ENCODE measurements at places on chromosomes 1 and 21. TPM values are rescaled to one million over a fixed set of nuclear protein-coding genes. Genes with fewer than 3 reads are reported as not detected.

DNA sequence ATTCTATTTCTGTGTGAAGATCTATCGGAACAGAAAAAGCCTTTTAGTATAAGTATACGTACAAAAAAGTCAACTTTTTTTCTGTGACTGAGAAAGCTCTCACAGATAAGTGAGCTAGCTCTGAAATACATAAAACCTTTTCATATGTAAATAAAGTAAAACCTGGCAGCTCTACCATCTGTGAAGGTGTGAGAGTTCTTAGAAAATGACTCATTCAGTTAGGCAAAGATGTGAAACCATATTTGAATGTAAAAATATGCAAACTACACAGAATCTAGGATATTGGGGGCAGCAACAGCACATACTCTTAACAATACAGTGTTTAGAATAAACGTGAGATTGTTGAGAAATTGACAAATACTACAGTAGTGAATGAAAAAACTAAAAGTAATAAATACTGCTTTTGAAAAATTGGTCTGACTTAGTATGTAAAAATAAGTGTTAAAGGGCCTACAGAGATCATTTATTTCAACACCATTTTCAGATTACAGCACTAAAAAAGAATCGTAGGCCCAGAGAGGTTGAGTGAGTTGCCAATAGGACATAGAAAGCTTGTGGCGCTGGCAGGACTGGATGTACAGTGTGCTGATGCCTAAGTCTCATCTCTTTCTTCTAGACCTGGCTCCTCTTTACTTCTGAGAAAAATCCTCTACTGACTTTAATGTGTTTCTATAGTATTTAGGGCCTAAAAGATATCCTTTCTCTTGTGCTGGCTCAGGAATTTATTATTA is 19.8 kb downstream of the ATP6V1G3 start:
- no peak for DNase-seq

DNA sequence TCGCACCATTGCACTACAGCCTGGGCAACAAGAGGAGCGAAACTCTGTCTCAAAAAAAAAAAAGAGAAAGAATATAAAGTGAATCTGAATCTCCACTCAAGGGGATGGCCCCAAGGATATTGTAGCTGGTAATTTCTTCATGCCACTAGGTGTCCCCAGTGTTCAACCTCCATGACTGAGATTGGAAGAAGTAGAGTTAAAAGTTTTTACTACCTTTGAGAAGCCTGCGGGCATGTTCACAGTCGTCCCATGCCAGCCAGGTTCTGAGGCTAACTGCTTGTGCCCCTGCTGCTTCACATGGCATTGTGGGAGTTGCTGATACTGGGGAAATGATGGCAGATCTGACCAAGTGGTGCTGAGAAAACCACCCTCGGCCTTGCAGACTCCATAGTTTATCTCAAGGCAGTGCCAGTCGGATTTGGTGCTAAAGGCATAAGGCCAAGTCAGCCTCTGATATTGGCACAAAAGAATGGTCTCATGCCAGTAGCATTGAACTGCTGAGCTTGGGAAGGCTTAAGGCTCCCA is 10.8 kb upstream of the SHISA4 start:
- peak; percentile 47 for DNase-seq

- DNase-seq = no peak
Measured at GRCh38 chr1:35530946-35531345, 26.3 kb downstream of the KIAA0319L start.

The DNASE2B gene
- total RNA-seq = not detected

DNA sequence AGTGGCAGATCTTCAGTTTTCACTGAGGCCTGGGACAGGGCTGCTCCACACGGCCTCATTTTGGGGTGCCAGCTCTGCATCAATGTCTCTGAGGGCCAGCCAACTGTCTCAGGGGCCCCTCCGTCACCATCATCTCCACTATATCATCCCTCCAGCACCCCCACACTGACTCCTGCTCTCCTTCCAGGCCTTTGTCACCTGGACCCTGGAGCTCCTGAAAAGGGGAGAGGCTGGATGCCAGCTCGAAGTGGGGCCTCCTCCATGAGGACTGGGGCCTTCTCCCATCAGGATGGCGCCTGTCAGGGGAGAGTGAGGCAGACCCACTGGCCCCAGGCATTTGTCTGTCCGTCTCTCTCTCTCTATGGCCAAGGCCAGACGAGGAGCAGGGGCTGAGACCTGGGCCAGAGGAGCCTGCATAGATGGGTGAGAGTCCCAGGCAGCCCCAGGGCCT is 44.7 kb upstream of the LRP8 start:
- no peak for DNase-seq

DNA sequence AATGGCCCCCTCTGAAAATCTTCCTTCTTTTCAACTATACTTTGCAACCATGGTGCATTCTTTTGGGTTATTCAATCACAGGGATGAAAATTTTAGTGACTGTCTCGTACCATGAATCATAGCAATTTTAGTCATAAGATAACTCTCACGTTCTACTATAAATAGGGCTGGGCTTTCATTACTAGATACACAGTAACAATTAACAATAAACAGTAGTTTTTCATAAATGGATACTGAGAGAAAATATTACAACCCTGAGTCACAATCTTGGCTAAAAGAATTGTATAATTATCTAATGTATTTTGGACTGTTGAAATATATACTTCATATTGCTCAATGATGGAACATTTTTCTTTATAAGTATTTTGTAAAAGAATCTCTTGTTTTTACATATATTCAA is 96.1 kb downstream of the TEX35 start:
- DNase-seq = no peak

DNA sequence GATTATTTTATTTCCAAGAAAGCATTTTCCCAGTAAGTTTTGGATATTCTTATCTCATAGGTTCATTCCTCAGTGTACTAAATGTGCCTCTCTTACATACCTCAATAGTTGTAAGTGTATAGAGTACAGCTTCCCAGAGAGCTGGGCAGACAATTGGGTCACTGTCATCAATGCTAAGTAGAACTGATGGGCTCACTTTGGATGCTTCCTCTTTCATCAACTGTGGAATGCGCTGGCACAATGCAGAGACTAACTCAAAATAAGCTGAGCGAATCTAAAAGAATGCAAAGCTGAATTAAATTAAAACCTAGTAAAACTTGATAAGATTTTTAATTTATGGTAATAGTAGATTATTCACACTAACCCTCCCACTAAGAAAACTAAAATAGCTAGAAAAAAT is 21.5 kb downstream of the LTN1 start:
- no peak for DNase-seq

DNA sequence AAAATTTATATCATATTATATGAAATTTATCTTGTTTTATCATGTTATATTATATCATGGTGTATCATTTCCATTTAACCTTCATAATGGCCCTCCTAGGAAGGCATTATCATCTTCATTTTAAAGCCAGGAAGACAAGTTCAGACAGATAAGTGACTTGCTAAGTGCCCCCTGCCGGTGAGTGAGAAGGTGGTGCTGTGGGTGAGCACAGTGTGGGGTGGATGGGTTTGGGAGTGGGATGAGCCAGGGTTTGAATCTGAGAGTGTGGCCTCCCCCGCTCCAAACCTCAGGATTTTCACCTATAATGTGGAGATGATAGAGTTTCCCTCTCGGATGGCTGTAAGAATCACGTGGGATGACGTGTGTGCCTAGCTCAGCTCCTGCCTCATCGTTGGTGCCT is 108.7 kb upstream of the IGSF21 start:
- DNase-seq = no peak

DNA sequence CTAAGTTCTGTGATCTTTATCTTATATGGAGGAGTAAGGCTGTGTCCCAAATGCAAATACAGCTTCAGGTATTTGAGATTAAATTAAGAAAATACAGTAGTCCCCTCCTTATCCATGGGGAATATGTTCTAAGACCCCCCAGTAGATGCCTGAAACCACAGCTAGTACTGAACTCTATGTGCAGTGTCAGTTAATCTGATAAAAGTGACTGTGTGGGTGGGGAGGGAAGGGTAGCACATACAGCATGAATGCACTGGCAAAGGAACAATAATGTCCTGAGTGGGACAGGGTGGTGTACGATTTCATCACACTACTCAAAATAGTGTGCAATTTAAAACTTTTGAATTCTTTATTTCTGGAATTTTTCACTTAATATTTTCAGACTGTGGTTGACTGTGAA is 83.1 kb downstream of the HS2ST1 start:
- no peak for DNase-seq

Data from cerebellum (tissue), 4 donors.